Stimulated activated CD8-positive, alpha-beta memory T cell treated with anti-CD3 and anti-CD28 coated beads, Interleukin-15, amount 100 ng/mL, for 1 hour (primary cell): ENCODE measurements at places on chromosomes 5 and 9.

DNA sequence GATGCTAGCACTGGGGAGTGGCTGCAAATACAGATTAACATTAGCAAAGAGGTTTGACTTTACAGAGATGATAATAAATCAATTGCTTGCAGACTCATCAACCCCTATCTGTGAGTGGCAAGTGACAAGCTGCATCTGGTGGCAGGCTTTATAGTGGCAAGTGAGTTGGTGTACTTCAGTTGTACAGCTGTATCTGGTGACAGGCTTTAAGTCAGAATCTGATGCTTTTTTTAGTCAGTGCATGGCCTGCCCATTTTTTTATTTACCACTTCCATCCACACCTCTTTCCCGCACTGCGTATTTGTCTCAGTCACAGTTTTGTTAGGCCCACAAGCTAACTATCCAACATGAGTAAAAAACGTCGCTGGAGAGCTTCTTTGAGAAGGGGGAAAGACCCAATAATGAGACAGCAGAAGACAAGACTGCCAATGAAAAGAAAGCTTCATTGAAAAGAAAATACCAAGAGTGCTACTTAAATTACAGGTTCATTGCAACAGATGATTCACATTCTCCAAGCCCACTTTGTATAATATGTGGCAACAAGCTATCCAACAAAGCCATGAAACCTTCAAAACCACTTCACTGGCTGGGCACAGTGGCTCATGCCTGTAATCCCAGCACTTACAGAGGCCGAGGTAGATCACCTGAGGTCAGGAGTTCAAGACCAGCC is 23.1 kb downstream of the ANP32B start:
- DNase-seq: no peak

DNA sequence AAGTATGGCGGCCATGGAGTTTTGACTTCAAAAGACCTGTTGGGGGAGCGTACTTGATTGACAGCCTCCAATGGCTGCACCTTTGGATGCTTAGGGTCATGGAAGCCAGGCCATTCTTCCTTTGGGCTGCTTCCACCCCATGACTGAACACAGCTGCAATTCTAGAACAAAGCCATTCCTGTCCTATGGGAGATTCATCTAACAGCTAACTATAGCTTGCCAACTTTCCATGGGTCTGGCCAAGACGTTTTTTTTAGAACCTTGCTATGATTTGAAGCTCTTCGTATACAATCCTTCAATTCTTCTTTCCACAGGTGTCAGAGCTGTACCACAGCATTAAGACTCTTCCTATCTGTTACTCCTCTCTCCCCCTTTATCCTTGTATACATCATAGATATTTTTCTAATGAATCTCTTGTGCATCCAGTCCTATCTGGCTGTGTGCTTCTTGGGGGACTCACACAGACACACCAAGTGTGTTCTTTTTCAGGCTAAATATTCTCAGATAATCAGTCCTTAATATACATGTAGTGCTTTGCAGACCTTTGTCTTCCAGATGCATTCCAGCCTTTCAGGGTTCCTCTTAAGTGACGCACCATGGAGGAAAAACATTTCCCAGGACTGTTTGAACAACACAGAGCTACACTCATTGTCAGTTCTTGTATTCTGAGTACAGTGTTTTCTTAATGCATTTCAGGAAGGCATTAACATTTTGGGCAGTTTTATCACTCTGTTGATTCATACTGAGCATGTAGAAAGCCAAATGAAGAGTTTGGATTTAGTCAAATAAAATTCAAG is 198.9 kb downstream of the TAF11L14 start:
- no peak for DNase-seq

- no peak for DNase-seq
Observed at GRCh38 chr5:159527546-159528254, 197.4 kb upstream of the IL12B start.

DNA sequence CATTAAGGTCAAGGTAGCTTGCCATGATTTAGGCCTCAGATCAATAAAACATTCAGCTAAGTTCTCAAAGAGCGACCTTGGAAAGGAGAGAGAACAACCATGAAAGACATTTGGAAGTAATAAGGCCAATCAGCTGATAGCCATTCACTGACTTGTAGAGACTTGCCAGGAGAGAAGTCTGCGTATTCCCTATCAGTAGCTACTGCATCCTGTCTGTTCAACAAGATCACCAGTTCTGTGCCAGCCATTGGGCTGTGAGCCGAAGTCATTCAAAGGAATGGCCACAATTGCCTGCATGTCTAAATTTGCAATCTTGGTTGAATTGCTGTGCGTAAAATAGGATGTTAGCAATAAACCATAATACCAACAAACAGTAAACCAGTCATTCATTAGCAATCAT is 219.8 kb downstream of the FBXL7 start:
- no peak for DNase-seq

DNA sequence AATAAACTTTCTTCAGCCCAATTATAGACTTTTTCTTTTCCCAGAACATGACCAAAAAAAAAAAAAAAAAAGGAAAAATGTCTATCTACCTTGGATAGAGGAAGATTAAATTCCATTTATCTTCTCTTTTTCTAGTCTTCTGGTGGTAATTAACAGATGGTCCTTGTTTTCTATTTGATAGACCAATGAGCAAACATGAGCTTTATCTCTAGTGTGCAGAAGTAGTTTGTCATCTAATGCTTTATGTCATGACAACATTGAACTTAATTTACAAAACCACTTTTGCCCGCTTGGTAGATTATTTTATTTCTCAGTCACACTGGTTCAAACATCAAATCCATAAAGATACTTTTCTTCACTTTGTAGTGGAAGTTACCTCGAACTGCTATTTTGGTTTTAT is 69.5 kb upstream of the ELL2 start:
- no peak for DNase-seq

DNA sequence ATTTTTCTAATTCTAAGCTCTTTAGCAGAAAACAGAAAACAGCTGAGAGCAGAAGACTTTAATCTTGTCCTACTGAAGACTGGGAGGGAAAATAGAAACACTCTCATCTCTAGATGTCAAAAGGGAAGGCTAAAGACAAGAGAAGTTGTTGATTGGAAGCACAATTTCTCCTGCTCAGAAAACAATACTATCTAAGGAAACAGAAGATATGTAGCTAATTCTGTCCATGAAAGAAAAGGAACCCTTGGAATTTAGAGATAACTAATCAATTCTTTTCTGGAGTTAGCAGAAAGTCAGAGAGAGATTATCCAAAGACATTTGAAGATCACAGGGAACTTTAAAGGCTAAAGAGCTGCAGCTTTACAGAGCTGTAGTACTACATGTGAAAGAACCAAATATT is 126.2 kb downstream of the HSD17B3 start:
- DNase-seq: no peak
